ENCODE measurements at places on chromosomes 1 and 21. TPM values are rescaled to one million over a fixed set of nuclear protein-coding genes. Genes with fewer than 3 reads are reported as not detected.

The MX2 gene
- 39.9 TPM for total RNA-seq

The PLA2G2F gene
- total RNA-seq: not detected

The DNAJB4 gene
- total RNA-seq: 25.2 TPM

The MIER1 gene
- total RNA-seq: 33.3 TPM

The TEX50 gene
- total RNA-seq: not detected

The BEND5 gene
- 1.5 TPM for total RNA-seq

The KRTAP11-1 gene
- total RNA-seq: not detected

The INKA2 gene
- 15.4 TPM for total RNA-seq

The CR2 gene
- total RNA-seq: not detected

The CNR2 gene
- not detected for total RNA-seq

The LCE1D gene
- total RNA-seq: not detected

The GNAT2 gene
- total RNA-seq: not detected

The PHLDA3 gene
- 358 TPM for total RNA-seq

The HTR6 gene
- not detected for total RNA-seq

The FCGR1A gene
- total RNA-seq: 9.3 TPM

- no peak for DNase-seq
These were observed 835 bp downstream of the LRRN2 start for GRCh38 chr1:204684571-204685235.

DNA sequence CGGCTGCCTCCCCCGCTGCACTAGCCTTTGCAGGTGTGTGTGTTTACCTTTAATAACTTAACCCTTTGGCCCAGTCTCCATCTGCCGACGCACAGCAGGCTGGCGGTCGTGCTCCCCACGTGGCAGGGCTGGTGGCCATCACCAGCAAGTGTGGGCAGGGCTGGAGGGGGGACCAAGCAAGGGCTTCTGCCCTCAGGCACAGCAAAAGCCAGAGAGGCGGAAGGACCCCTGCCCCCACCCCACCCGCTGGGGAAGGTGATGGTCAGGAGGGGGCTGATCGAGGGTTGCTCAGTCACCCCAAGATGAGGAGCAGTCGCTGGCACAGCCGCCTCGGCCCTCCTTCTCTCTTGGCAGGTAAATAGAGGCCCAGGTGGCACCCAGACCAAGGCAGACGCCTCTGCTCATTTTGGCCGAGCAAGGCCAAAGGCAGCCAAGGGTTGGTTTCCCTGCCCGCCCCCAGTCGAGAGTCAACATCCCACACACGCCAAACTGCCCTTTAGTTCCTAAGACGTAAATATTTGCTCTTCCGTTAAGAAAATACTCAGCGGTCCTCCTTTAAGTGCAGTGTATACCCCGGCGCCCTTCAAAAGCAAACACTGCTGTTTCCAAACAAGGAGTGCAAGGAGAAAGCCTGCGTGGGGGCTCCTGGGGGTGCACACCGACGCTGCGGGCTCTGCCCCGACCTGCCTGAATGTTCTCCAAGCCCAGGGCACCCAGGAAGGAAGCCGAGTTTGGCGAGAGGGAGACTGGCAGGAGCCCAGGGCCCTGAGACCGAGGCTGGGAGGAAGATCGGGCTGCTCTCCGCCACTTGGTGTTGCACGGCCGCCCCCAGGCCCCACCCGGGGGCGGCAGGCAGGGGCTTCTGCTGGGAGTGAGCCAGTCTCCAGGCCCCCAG is 82.7 kb downstream of the SIK1 start:
- DNase-seq: no peak

DNA sequence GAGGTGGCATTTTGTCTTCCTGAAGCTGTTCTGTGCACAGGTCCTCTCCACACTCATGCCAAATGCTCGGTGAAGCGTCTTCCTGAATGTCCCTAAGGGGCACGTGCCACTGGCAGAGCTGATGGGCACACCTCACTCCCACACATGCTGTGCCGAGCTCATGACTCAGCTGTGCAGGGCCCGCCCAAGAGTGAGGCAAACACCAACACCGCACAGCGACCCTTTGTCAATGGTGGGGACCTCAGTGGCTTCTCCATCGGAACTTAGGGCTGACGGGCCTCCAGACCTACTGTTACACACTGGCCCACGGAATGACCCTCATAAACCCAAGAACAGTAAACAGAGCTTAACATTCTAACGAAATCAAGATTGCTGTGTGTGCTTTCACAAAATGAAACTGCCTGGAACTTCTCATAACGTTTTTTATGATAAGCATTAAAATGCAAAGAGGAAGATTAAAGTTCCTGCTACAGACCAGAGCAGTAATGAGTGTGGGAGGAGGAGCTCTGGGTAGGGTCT is 89.3 kb downstream of the SIM2 start:
- DNase-seq: no peak

- DNase-seq: no peak
These were observed 180.9 kb downstream of the PTGER3 start for GRCh38 chr1:70866542-70867264.

- no peak for DNase-seq
These were observed 397.6 kb downstream of the PLA2G4A start for GRCh38 chr1:187226396-187226795.

DNA sequence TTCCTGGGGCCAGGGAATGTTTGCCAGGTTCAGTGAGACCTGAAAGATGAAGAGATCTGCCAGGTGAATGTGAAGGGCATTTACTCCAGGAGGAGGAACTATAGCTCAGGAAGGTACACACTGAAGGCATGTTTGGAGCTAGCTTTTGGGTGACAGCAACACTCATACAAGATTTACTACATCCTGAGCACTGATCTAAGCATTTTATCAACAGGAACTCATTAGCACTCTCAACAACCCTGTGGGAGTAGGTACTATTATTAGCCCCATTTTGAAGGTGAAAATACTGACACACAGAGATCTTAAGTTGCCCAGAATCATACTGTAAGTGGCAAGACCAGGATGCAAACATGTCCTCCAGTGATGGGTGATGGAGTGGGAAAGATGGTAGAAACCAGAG is 6.7 kb downstream of the GADD45A start:
- no peak for DNase-seq

DNA sequence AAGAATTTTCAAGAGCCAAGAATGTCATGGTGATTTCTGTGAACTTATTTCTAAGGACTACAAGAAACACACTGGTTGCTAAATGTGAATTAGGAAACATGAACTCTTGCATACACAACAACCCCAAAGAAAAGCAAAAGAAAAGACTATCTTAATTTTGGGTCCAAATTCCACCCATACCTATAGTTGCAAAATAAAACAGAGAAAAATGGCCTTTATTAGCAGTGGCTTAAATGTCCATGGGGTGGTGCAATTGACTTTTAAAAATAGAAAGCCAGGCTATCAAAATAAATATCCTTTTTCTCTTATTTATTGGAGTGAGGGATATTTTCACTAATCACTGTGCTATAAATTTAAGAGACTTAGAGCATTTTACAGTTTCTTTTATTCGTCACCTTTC is 80.9 kb upstream of the DPYD start:
- DNase-seq: no peak

- DNase-seq: no peak
These were observed 1.0 kb downstream of the SLC35D1 start for GRCh38 chr1:67052741-67053534.

DNA sequence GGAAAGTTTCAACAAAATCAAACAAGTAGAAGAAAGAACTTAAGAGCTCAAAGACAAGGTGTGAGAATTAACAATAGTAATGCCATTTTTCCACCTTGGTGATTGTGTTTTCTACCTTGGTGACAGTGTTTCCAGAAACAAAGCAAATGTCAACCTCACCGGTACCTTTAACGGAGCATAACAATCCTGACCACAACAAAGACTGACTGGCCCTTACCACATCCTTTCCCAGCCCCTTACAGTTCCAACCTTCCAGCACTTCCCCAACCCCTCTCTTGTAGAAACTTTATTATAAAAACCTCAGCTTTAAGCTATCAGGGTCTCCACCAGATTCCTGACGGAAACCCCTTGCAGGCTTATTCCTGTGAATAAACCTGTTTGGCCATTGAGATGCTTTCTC is 16.7 kb downstream of the STYXL2 start:
- no peak for DNase-seq

- no peak for DNase-seq
These were observed 420.2 kb downstream of the KCTD3 start for GRCh38 chr1:215987092-215987875.

DNA sequence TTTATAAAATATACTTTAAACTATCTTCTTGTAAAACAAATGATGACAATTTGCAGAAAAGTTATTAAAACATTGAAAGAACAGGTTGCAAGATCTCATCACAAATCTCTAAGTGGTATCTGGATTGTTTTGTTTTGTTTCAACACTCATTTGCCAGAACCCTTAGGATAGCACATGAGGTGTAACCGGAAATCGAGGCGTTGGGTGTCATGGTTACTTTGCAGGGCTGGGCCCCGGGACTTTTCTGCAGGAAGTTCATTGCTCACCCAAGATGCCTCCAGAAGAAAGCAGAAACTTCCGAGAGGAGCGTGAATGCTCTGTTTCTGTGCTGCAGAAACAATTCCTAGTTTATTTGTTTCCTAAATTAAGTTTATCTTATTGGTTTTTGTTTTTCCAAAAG is 2.5 kb downstream of the DISC1 start:
- DNase-seq: no peak

DNA sequence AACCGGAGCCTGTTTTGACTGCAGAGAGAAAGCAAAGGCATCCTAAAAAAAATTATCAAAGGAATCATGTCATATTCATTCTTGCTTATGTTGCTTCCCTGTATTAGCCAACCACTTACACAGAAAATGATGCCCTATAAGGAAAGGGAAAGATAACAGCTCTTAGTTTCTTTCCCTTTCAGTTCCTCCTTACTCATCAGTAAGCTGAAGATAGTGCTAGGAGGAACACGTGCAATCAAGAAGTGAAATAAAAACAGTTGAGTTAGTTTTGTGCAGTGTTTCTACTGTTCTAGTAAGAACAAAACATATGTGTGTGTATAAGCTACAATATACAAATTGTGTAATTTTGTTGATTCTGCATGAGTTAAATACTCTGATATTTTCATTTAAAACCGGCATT is 45.3 kb upstream of the MTF2 start:
- no peak for DNase-seq

DNA sequence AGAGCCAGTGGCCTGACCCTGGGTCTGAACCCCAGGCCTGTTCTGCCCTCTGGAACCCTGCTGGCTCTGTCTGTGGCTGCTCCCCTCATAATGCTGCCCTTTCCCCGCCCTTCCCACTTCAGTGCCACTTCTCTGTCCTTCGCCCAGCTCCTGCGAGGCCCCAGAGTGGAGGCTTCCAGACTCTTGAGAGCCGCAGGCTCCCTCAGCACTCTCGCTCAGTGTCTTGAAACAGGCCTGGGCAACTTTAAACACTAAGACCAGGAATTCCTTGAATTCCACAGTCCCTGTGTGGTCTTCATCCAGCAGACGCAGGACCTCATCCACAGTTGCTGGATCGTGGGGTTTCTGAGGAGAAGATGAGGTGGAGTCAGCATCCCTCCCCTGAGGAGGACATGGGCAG is 3.5 kb downstream of the CRNN start:
- no peak for DNase-seq

DNA sequence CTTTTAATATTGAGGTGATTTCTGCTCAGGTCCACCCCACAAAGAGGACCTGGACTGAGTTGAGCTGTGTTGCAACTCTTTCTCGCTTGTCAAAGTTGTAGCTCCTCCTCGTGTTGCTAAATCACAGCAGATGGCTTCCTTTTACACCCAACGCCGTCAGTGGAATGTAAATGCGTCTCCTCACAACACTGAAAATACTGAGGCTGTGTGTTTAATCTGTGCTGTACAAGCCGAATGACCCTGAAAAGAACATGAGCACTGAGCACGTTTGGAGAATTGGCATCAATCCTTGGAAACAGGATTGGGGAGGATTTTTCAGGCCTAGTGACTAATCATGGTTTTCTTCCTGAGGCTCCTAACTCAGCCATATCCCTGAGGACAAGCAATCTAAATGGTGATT is 196.0 kb downstream of the CRB1 start:
- no peak for DNase-seq

GRCh38 chr1:153547560-153548551 is 1.2 kb downstream of the S100A3 start:
- no peak for DNase-seq

- DNase-seq: no peak
These were observed 26.6 kb downstream of the DOP1B start for GRCh38 chr21:36183144-36183795.

DNA sequence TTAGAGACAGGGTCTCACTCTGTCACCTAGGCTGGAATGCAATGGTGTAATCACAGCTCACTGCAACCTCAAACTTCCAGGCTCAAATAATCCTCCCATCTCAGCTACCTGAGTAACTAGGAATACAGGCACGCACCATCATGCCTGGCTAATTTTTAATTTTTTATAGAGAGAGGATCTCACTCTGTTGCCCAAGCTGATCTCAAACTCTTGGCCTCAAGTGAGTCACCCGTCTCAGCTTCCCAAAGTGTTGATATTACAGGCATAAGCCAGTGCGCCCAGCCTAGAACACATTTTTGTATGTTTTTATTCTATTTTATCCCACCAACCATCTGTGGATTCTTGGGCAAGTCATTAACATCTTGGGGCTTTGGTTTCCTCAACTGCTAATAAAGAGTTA is 100.5 kb downstream of the AK5 start:
- no peak for DNase-seq

- DNase-seq: peak; percentile 75
These were observed 32.5 kb downstream of the DHCR24 start for GRCh38 chr1:54854381-54855020.

- no peak for DNase-seq
These were observed 54.4 kb upstream of the SYT6 start for GRCh38 chr1:114208106-114208505.

GRCh38 chr1:5399771-5400170 is 592.5 kb downstream of the NPHP4 start:
- no peak for DNase-seq
